ENCODE measurements at places on chromosomes 6 and 20.

DNA sequence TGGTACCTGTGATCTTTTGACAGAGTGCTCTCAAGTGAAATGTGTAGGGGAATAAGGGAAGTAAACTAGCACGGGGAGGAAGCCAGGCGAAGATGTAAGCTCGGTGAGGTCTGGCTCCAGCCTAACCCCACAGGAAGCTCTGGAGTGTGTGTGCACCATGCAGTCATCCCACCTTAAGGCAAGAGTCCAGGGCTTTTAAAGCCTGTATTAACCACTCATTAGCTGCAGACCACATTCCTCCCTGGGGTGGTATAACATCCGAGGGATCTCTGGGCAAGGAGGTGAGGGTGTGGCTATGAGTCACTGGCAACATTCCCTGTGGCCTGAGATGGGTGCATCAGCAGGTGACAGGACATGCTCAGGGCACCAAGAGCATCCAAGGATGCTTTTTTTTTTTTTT, 12.5 kb upstream of the RANBP9 start:
- no peak for DNase-seq

DNA sequence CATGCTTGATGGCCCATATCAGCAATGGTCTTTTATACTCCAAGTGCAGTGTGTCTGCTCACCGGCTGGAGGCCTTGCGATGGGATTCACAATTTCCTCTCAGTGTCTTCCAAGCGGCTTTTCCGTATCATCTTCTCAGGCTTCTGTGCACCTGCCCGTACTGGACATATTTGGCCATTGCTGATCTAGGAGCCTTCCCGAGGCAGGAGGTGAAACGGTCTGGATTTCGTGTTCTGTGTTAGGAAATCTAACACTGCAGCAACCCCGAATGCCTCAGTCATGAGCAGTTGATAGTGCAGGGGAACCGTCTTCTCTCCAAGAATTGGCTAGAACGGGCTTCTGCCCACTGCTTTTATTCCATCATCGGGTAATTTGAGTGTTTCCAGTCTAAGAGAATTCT, 60.5 kb downstream of the PPP1R14C start:
- DNase-seq, result no peak

GRCh38 chr20:50244352-50245149, 53.9 kb downstream of the CEBPB start:
- no peak for DNase-seq

- DNase-seq, result no peak
Observed at GRCh38 chr6:80543598-80544222, 437.2 kb downstream of the BCKDHB start.

DNA sequence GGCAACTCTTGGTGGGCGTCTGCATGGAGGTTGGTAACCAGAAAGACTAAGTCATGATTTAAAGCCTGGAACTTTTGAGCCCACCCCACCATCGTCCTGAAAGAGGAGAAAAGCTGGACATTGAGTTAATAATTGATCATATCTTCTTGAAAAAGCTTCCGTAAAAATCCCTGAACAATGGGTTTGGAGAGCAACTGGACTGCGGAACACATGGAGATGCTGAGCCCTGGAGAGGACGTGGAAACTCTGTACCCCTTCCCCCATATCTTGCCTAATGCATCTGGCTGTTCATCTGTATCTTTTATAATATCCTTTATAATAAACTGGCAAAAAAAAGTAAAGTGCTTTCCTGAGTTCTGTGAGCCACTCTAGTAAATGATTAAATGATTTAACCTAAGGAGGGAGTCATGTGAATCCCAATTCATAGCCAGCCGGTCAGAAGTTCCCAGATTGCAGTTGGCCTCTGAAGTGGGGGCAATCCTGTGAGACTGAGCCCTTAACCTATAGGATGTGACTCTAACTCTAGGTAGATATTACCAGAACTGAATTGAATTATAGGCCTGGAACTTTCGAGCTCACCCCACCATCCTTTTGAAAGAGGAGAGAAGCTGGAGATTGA, 26.5 kb upstream of the LGSN start:
- no peak for DNase-seq

- no peak for DNase-seq
Observed at GRCh38 chr20:32278199-32278643, 770 bp downstream of the KIF3B start.

DNA sequence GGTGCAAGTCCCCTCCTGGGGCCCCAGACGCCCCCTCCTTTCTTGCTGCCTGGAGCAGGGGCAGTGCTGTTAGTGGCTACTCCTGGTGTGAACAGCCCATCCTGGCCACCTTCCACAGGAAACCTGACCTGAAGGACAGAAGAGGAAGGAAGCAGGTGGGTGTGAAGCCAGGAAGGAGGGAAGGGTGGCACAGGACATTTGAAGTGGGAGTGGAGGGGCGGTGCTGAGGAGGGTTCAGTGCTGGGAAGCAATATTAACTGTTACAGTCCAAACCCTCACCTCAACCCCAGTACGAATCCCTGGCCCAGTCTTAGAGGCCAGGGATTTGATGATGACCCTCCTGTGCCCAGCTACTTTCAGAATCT, 766 bp downstream of the PRICKLE4 start:
- no peak for DNase-seq

DNA sequence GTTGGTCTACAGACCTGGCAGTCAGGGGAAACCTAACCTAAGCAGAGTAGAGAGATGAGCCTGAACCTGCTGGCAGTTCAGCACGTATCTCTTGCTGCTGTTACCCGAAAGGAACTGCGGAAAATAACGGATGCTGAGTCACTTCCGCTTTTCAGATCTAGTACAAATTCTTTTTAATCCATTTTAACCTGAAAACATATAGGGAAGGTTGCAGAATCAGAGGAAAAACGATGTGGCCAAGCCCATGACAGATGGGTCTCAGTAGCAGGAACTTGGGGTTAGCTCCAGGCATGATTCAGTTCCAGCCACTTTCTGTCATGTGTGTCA, 351.9 kb upstream of the PRND start:
- DNase-seq, result no peak

DNA sequence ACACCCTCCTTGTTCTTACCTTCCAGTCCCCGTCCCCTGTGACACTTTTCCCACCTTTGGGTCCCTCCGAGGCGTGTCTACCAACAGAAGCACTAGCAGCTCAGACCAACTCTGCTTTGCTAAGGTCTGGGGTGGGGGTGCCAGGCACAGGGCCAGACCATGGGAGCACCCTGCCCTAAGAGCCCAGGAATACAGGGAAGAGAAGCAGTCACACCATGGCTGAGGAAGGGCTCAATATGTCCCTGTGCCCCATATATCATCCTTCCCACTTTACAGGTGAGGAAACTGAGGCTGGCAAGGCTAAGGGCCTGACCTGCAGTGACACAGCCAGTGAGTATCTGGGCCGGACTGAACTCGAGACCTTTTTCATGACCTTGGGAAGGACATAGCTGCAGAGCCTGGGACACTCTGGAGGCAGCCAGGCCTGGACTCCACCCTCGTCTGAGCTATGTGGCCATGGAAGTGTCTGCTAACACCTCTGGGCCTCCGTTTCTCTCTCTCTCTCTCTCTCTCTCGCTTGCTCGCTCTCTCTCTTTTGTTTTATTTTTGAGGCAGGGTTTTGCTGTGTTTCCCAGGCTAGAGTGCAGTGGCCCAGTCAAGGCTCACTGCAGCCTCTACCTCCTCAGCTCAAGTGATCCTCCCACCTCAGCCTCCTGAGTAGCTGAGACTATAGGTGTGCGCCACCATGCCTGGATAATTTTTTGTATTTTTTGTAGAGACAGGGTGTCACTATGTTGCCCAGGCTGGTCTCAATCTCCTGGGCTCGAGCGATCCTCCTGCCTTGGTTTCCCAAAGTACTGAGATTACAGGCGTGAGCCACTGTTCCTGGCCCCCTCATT, 156.7 kb downstream of the GRM4 start:
- no peak for DNase-seq

DNA sequence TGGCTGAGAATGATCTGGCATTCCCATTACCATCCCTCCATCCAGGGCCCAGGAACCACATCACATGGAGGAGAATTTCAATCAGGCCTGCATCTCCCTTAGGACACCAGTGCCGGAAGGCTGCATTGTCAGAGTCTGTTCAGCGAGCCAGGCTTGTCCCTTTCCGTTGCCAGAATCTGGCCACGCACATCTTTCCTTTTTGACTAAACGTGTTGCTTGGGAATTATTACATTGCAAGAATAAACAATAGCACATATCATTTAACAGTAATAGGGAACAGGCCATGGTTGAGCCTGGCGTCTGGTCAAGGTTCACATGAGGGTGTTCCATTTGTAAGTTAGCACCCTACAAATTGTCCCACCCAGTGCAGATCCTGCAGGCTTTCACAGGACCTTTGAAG, 42.8 kb downstream of the SOBP start:
- DNase-seq, result no peak

GRCh38 chr6:168515376-168515775, 74.4 kb downstream of the SMOC2 start:
- no peak for DNase-seq

- peak; percentile 78 for DNase-seq
Observed at GRCh38 chr6:52598123-52598823, 21.4 kb upstream of the TRAM2 start.

DNA sequence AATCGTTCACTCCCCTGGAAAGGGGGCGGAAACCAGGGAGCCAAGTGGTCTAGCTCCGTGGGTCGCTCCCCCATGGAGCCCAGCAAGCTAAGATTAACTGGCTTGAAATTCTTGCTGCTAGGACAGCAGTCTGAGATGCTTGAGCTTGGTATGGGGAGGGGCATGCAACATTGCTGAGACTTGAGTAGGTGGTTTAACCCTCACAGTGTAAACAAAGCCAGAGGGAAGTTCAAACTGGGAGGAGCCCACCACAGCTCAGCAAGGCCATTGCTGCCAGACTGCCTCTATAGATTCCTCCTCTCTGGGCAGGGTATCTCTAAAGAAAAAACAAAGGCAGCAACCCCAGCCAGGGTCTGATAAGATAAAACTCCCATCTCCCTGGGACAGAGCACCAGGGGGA, 43.2 kb downstream of the COL21A1 start:
- no peak for DNase-seq

- DNase-seq, result no peak
Observed at GRCh38 chr6:1136827-1137226, 175.1 kb upstream of the FOXQ1 start.

DNA sequence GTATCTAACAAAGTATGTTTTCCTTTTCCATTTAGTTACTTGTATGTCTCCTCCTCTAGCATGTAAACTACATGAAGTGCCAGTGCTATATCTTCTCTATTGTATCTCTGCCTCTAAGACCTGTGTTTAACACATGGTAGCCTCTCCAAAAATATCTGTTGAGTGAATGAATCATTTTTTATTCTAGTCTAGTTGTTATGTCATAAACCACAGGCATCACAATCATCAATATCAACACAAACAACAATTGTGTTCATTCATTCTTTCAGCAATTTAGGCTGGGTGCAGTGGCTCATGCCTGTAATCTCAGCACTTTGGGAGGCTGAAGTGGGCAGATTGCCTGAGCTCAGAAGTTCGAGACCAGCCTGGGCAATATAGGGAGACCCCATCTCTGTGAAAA, 111.6 kb upstream of the EYA4 start:
- DNase-seq, result no peak

- no peak for DNase-seq
Observed at GRCh38 chr6:158763434-158764182, 55.6 kb downstream of the EZR start.

DNA sequence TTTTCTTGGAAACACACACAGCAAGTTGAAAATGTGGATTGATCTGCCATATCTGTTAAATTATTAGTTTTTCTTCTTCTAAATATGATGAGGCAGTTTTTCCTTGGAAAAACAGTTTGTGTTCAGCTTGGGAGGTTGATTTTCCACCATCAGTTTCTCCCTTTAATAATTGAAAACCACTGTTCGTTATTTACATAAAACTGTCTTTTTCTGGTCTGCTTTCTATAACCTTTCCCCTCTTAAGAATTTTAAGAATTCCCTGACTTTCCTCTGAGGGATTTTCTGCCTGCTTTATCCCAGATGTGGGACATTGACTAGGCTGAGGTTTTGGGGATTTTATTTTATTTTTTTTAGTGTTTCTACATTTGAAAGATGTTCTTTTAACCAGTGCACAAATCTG, 27.2 kb downstream of the DSE start:
- DNase-seq, result no peak

GRCh38 chr6:114586298-114586697, 243.5 kb upstream of the HS3ST5 start:
- no peak for DNase-seq

DNA sequence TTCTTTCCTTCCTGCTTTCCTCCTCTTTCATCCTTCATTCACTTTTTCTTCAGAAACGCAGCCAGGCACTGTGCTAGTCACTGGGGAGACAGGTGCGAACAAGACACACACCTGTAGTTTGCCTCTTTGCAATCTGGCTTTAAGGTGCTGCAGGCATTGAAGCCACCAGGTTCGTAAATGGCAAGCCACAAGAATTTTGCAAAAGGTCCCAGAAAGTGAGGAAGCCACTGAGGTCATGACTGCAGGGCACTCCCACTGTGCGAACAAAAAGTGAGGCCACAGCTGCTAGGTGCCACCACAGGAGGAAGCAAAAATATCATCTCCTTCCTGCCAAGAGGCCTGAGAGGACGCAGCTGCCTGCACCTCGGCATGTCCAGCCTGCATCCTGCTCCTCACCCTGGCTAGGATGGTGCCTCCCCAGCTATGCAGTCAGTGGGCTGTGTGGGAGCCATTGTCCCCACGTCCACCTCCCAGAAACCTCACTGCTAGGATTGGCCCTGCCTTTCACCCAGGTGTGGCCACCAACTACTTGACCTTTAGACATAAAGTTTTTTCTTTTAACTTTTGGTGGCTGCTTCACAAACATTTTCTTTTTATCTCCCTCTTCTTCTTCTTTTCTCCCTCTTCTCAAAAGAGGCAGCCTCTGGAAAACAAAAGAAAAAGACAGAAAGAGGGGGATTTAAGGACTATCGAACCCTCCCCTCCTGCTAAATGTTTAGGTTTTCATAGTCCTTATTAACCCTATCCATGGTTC, 230.8 kb downstream of the BCAS1 start:
- no peak for DNase-seq

GRCh38 chr6:81752084-81752920, at the start of gene TENT5A:
Gene TENT5A, minus strand, starts transcription at chr6:81752681. Its CDS starts 540 bp downstream, at chr6:81752141.
- peak; percentile 65 for DNase-seq

GRCh38 chr6:34154668-34155447, 9.0 kb upstream of the GRM4 start:
- DNase-seq, result no peak

- no peak for DNase-seq
Observed at GRCh38 chr6:168232528-168232927, 87.0 kb downstream of the DACT2 start.

GRCh38 chr20:1293641-1294379, 27.7 kb downstream of the SNPH start:
- no peak for DNase-seq

GRCh38 chr6:122286512-122286911, 112.9 kb upstream of the HSF2 start:
- no peak for DNase-seq

- DNase-seq, result no peak
Observed at GRCh38 chr6:33750244-33750991, 3.7 kb upstream of the IP6K3 start.

- DNase-seq, result no peak
Observed at GRCh38 chr20:42981253-42981652, 208.5 kb downstream of the PTPRT start.
